ENCODE measurements at places on chromosomes 1 and 21. TPM values are rescaled to one million over a fixed set of nuclear protein-coding genes. Genes with fewer than 3 reads are reported as not detected.

DNA sequence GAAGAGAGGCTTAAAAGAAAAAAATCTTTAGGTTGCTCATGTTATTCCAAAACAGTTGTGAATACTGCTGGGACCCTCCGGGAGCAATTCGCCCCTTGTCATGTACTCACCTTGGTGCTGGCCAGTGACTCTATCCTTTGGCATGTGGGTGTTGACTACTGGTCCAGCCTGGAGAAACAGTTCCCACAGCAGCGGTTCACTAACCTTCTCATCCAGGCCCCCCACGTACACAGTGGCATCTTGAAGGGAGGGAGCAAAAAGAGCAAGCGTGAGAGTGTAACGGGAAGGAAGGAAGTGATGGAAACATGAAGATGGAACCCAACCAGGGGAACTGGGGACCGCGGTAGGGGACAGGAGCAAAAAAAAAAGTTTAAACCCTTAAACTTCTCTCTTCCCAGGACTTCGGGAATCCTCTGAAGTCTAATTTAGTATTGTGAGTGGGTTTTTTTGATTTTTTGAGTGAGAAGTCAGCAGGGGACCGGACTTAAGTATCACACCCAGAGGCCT, 494 bp downstream of the SF3B4 start:
- H3K36me3 ChIP-seq = peaks cover 36% of the 10 kb centered on the region
- H3K4me3 ChIP-seq = peak overlapping the region; percentile 95
- H3K4me1 ChIP-seq = peaks cover 7% of the 10 kb centered on the region
- H3K27ac ChIP-seq = peak overlapping the region; percentile 98

GRCh38 chr1:5988596-5989285, 3.5 kb downstream of the NPHP4 start:
- peaks cover 7% of the 10 kb centered on the region for H3K27me3 ChIP-seq
- H3K4me3 ChIP-seq = no peak overlapping the region
- no peak for DNase-seq
- H3K27ac ChIP-seq = no peak overlapping the region
- peaks cover 14% of the 10 kb centered on the region for H3K4me1 ChIP-seq

- H3K4me3 ChIP-seq = no peak within 1 kb of the TSS
- H3K27me3 ChIP-seq = peaks cover 21% of the 10 kb centered on the region
- no peak for DNase-seq
- no peak within 1 kb of the TSS for H3K27ac ChIP-seq
- H3K4me1 ChIP-seq = no peaks in the 10 kb centered on the region
Measured at GRCh38 chr1:6045561-6045960, at the start of gene KCNAB2. KCNAB2 (plus strand) TSS chr1:6045888; CDS start chr1:6051537, 5,649 bp downstream.

DNA sequence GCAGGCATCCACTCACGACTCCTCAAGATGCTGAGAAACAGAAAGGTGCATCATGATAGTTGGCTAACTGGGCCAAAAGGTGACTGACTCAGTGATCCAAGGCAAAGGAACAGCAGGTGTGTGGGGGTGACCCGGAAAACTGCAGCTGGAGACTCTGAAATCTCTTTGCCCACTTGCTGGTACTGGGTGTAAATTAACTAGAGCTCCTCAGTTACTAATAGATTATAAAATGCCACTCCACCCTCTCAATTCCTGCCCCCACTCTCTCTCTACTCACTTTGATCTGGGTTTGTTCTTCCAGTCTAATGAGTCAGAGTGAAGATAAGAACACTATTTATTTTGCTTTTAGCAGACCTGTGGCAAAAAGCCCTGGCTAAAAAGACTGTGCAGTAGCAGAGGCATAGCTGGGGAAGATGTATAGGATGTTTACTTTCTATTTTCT, 7.2 kb upstream of the PIGC start:
- H3K4me1 ChIP-seq = no peaks in the 10 kb centered on the region
- no peaks in the 10 kb centered on the region for H3K27me3 ChIP-seq
- no peak overlapping the region for H3K4me3 ChIP-seq
- H3K27ac ChIP-seq = no peak overlapping the region
- peak; percentile 64 for DNase-seq
- no peaks in the 10 kb centered on the region for H3K36me3 ChIP-seq

DNA sequence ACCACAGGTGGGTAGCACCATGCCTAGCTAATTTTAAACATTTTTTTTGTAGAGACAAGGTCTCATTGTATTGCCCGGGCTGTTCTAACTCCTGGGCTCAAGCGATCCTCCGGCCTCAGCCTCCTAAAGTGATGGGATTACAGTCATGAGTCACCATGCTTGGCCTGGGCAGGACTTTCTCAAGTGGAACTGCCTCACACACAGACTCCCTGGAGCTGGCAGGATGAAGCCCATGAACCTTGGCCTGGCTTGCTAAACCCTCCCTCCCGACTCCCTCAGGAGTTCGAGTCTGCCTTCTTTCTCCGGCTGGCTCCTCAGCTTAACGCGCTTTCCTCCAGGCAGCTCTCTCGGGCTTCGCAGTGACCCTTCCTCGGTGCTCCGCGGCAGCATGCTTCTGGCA, 7.7 kb upstream of the ECE1 start:
- no peak overlapping the region for H3K4me3 ChIP-seq
- H3K4me1 ChIP-seq = no peaks in the 10 kb centered on the region
- no peak overlapping the region for H3K27ac ChIP-seq
- no peak for DNase-seq
- H3K36me3 ChIP-seq = no peaks in the 10 kb centered on the region
- H3K27me3 ChIP-seq = no peaks in the 10 kb centered on the region

GRCh38 chr1:183783342-183783741, 21.6 kb upstream of the RGL1 start:
- H3K4me3 ChIP-seq = no peak overlapping the region
- no peak for DNase-seq
- no peak overlapping the region for H3K27ac ChIP-seq
- peaks cover 11% of the 10 kb centered on the region for H3K4me1 ChIP-seq
- H3K36me3 ChIP-seq = no peaks in the 10 kb centered on the region

The MTMR11 gene
- total RNA-seq = 11.2 TPM

DNA sequence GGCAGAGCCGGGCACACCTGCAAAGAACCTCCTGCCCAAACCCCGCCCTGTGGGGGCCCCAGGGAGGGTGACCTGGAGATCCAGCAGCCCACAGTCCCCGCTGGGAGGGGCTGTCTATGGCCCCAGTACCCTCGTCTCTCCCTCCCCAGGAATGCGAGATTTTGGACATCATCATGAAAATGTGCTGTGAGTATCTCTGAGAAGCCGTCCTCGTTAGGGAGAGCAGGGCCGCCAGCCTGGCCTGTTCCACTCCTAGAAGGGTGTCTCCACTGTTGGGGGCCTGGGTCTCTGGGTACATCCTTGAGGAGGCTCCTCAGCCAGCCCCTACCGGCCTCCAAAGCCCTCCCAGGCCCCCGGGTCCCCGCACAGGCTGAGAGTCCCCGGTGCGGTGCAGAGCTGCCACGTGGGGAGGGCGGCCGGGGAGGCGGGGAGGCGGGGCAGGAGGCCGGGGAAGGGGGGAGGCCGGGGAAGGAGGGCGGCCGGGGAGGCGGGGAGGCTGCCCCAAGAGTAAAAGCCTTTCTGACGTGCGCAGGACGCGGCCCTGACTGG, 18.7 kb downstream of the COL6A1 start:
- H3K27me3 ChIP-seq = no peaks in the 10 kb centered on the region
- H3K4me3 ChIP-seq = no peak overlapping the region
- no peaks in the 10 kb centered on the region for H3K4me1 ChIP-seq
- peaks cover 25% of the 10 kb centered on the region for H3K36me3 ChIP-seq

DNA sequence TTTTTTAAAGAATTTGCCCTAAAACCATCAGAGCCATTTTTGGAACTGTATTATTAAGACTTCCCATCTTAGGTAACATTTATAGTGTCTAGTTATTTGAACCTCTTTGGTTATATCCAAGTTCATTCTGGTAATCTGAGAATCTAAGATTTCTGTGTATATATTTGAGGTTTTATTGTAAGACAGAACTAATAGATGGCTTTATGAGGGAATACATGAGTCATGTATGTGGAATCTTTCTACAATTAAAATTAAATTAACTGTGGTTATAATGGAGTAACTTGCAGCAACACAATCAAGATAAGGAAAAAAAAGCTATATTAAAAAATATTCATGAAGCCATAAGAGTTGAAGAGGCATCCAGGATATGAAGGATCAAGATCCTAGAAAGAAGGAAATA, 92.1 kb downstream of the UBE2U start:
- H3K27me3 ChIP-seq = no peaks in the 10 kb centered on the region
- H3K4me1 ChIP-seq = no peaks in the 10 kb centered on the region
- no peak overlapping the region for H3K4me3 ChIP-seq
- DNase-seq = no peak
- no peaks in the 10 kb centered on the region for H3K36me3 ChIP-seq

DNA sequence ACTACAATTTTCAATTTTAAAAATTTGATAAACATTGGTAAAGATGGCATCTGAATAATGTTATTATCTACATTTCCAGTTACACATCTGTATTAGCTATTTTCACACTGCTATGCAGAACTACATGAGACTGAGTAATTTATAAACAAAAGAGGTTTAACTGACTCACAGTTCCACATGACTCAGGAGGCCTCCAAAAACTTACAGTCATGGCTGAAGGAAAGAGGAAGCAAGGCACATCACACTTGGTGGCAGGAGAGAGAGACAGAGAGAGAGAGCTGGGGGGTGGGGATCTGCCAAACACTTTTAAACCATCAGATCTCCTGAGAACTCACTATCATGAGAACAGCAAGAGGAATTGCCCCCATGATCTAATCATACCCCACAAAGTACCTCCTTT, 850.0 kb downstream of the LTN1 start:
- no peak for DNase-seq
- H3K36me3 ChIP-seq = no peaks in the 10 kb centered on the region
- no peaks in the 10 kb centered on the region for H3K27me3 ChIP-seq
- no peaks in the 10 kb centered on the region for H3K4me1 ChIP-seq

The TTC24 gene
- total RNA-seq = 0.23 TPM

The ELF3 gene
- total RNA-seq = 150 TPM

DNA sequence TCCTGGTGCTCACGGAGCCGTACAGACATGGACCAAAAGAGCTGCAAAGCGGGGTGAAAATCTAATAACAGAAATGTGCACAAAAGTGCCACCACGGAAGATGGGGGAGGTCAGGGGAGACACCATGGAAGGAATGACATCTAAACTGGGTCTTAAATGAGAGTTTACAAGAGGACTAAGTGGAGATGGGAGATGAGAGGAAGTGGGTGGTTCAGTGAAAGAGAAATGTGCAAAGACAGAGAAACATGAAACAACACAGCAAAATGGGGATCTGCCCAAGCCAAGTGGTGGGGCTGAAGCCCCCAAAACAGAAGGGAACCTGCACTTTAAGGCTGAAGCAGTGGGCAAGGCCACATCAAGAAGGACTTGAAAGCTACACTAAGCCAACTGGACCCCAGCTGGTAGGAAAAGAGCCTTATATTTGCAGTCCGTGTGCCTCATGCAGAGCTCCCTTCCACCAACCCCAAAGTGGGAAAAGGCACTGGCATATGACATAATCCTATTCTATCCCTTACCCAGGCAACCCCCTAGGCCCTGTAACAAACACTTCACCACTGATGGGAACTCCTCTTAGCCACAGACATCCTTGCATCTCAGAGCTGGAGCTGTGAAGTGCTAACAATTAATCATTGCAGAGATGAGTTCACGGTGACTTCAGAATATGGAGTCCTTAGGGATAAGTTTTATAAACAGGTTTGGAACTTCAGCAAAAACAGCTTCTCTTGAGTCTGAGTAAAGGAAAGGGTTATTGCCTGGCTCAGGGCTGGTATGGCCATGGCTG, 198.6 kb upstream of the EDN2 start:
- H3K4me1 ChIP-seq = peaks cover 8% of the 10 kb centered on the region
- H3K4me3 ChIP-seq = no peak overlapping the region
- no peak overlapping the region for H3K27ac ChIP-seq
- no peak for DNase-seq
- no peaks in the 10 kb centered on the region for H3K36me3 ChIP-seq

- H3K27me3 ChIP-seq = no peaks in the 10 kb centered on the region
- no peaks in the 10 kb centered on the region for H3K4me1 ChIP-seq
- H3K27ac ChIP-seq = no peak overlapping the region
Measured at GRCh38 chr1:192601567-192601966, 26.0 kb downstream of the RGS1 start.

DNA sequence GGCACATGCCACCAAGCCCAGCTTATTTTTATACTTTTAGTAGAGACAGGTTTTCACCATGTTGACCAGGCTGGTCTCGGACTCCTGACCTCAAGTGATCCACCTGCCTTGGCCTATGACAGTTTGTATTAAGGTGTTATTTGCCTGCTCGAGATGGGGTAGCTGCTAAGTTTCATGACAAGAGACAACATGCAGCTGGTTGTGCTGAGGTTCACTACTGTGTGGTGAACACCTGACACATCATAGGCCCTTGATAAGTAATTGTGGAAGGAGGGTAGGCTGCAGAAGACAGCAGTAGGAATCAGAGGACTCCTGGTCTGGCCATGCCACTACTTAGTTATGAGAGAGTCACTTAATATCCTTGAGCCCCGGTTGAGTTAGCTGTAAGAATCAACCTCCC, 46.2 kb downstream of the PLPP3 start:
- no peak overlapping the region for H3K4me3 ChIP-seq
- no peaks in the 10 kb centered on the region for H3K27me3 ChIP-seq
- H3K36me3 ChIP-seq = peaks cover 20% of the 10 kb centered on the region
- H3K27ac ChIP-seq = no peak overlapping the region

DNA sequence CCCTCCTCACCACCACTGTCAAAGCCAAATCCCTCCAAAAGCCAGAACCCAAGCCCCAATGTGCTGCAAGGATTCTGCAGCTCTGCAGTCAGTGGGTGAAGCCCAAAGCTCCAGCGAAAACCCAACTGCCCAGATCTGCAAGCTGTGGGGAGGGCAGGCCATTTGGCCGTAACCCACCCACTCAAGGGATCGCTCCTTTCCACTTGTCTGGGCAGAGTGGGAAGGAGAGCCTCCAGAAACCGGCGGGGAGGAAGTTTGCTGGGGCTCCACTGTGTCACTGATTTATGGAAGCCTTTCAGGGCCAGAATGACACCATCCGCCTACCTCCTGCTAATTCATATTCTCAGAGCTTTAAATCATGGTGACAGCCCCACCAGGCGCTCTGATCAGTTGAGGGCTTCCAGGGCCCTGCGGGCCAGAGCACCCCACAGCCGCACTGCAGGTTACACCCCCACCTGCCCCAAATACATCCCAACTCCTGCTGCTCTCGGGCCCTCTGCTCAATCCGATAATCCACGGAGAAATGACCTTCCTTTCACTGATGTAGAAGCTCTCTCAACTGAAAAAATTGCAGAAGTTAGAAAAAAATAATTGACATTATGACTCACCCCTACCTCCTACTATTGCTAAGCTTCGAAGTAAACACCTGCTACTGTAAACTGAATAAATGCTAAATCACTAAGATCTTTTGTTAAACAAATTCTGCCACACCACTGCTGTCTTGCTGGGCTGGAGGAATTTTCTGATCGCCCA, 40.6 kb upstream of the RAB4A start:
- DNase-seq = no peak
- H3K4me1 ChIP-seq = peaks cover 2% of the 10 kb centered on the region
- H3K4me3 ChIP-seq = no peak overlapping the region
- no peaks in the 10 kb centered on the region for H3K36me3 ChIP-seq
- H3K27ac ChIP-seq = peak overlapping the region; percentile 51
